Osteoblast (primary cell): ENCODE measurements at places on chromosomes 16 and 17. TPM values are rescaled to one million over a fixed set of nuclear protein-coding genes. Genes with fewer than 3 reads are reported as not detected.

GRCh38 chr16:50939356-50939755 lies 197.5 kb downstream of the CYLD start:
- DNase-seq, result no peak

DNA sequence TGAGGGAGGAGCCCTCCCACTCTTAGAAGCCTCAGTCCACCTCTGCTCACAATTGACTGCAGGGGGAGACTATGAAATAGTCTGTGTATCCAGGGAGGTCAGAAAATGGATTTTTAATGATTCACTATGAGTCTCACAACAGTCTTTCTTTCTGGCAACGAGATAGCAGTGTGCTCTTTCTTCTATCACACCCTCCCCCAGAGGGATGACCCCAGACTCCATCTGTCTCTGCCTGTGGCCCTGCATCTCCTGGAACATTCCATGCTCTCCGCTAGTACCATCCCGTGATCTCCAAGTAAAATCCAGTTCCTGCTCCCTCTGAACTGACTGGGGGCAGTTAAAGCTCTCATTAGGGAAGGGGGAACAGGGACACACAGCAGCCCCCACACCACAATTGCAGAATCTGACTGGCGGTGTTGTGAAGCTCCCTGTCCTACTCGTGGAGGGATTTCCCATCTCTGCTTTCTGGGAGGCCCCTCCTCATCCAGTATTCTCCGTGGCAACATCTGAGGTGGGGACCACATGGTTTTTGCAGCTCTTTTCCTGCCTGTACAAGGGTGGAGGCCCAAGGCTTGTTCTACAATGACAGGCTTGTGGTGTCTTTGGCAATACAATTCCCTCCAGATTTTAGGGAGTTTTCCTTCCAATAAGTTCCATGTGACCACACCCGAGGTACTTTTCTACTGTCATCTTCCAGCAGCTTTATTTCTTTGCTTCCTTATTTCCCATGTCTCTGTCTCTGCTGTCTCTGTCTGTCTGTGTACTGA lies 19.4 kb downstream of the NATD1 start:
- no peak for DNase-seq

DNA sequence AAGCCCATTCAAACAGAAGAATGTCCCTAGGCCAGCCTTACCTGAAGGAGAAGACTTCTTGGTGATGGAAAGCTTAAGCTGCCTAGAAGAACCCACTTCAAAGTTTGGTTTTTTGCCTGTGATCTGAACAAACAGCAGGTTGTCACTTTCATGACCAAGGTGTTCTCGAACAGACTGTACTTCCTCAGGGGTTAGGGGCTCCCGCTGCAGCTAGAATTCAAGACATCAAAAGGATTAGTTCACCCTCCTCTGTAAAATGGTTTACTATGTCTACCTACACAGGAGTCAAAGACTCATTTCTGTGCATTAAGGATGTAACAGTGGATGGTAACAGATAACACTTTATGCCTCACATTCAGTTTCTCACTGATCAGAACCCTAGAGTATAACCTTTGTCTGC lies 13.2 kb downstream of the CIAPIN1 start:
- no peak for DNase-seq

DNA sequence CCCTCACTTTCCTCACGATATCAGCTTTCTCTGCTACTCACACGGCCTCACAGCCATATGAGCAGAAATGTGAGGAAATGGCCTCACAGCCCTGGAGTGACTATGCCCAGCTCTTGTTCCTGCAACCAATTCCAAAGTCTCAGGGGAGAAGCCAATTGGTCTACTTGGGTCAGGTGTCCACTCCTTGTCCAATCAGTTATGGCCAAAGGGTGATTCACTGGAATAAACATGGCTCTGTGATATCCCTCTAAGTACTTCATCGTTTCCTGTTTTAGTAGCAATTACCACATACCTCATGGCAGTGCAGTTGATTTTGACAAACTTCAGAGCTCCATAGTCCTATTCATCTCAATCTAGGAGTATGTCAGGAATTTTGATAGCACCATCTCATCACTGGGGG lies 195.4 kb downstream of the KATNIP start:
- DNase-seq, result peak; percentile 92

DNA sequence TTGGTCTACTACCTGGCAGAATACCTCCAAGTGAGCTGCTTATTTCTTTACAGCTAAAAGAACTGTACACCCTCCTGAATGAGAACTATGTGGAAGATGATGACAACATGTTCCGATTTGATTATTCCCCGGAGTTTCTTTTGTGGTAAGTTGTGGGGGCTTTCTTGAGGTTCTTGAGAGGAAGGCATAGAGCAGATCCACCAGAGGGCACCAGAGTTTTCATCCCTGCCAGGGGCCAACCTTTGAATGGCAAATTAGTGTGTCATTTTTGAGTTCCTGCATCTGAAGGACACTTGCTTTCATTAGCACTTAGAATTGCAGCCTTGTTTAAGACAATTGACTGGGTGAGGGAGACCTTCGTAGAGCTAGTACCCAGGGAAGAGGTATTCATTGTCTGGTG lies 35.0 kb downstream of the NMT1 start:
- peak; percentile 87 for DNase-seq

GRCh38 chr17:58336456-58337209 lies 8.0 kb upstream of the TSPOAP1 start:
- DNase-seq, result peak; percentile 88

The NGFR gene
- under 0.01 and 0.29 TPM in 2 replicates for total RNA-seq

GRCh38 chr17:76796081-76796480 lies 58.2 kb downstream of the MFSD11 start:
- no peak for DNase-seq

DNA sequence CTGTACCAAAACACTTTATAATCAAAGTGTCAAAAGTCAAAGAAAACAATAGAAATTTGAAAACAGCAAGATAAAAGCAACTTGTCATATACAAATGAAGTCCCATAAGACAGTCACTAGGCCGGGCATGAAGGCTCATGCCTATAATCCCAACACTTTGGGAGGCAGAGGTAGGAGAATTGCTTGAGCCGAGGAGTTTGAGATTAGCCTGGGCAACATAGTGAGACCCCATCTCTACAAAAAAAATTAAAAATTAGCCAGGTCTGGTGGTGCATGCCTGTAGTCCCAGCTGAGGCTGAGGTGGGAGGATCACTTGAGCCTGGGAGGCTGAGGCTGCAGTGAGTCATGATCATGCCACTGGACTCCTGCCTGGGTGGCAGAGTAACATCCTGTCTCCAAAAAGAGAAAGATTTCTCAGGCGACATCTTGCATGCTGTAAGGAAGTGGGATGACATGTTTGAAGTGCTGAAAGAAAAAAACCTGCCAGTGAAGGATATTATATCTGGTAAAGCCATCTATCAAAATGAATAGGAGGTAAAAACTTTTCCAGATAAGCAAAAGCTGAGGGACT lies 98.7 kb upstream of the NACA2 start:
- DNase-seq, result no peak

GRCh38 chr16:73713251-73713650 lies 583.4 kb upstream of the PSMD7 start:
- no peak for DNase-seq

DNA sequence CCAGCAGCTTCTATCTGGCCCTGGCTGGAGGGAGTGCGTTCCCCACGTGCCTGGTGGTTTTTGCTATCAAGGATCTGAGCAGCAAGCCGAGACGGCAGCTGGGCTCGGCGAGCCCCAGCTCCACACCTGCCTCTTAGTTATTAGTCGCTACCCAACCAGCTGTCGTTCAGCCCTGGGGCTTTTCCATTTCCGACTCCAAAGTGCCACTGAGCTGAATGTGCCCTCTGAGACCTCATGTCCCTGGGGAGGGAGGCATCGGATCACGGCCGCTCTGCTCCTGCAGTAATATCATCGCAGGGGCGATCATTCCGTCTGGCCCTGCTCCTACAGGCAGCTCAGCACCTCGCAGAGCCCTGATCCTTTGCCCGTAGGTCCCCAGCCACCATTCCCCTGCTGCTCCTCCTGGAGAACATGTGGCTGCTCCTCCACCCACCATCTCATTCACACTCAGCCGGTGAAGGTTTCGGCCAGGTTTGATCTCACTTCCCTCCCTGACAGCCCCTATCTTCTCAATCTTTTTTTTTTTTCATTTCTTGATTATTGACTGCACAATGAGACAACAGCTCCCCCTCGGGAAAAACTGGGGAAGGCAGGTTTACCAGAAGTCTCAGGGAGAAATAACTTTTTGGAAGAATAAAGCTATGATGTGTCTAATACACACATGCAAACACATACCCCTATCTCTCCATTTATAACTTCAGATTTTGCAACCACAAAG lies 86.7 kb downstream of the ZFHX3 start:
- DNase-seq, result peak; percentile 91

DNA sequence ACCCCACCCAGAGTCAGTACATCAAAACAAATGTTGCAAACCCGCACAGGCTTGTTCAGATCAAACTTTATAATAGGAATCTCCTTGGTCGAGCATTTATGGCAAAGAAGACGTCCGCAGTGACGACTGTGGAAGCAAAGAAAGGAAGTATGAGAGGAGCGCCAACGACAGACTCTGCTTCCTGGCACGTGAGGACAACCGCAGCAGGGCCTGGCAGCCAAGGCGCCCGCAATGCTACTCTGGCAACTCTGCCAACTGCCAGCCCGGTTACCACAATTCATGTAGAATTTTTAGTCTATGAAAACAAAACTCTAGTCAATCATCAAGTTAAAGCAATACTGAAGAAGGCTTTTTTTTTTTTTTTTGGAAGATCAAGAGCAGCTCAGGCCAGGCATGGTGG lies 24.8 kb downstream of the CYB5D2 start:
- DNase-seq, result peak; percentile 74

DNA sequence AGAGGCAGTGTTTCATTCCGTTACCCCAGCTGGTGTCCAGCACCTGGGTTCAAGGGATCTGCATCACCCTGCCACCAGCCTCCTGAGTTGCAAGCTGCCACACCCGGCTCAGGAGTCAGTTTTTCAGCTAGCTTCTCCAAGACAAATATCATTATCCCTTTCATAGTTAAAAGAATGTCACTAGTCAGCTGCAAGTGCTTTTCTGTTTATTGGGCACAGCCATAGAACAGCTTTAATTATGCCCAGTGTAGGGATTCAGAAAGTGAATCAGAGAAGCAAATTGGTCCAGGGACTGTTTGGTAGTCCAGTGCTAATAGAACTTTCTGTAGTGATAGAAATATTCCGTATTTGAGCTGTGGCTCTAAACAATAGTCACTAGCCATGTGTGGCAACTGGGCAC lies 2.9 kb upstream of the AOC3 start:
- peak; percentile 83 for DNase-seq

DNA sequence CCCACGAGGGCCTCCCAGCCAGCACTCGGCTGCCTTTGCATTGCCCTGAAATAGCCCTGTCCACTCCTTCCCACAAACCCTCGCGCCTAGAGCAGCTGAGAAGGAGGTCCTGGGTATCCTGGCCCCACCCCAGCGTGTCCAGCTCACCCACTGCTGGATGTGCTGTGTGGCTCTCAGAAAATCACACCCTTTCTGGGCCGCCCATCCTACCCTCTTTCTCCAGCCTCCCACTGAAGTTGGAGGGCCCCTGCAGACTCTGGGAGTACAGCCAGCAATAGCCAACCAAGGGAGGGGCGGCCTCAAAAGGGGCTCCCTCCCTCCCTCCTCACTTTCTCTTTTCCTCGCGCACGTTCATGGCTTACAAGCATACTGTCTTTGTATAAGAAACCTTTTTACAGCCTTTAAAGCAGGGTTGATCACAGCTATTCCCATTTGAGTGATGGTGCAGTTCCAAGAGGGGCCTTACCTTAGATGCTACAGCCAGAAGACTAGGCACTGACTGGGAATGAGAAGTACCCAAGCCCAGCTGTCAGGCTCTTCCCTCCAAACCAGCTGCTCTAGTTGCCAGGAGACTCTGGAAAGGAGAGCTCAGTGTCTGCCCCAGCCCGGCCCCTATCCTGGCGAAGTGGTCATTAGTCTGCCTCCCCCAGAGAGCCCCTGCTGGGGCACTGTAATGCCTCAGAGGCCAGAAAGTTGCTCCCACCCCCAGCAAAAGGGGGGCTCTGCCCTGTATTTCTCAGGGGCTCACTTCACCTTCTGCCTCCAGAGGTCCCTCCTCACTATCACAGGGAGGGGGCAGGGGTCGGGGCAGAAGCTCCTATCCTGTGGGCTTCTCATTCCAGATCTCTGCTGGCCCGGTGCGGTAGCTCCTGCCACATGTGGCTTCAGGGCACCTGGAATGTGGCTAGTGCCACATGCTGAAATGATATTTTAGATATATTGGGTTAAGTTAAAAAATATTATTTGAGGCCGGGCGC lies 38.1 kb downstream of the DCAKD start:
- peak; percentile 93 for DNase-seq

DNA sequence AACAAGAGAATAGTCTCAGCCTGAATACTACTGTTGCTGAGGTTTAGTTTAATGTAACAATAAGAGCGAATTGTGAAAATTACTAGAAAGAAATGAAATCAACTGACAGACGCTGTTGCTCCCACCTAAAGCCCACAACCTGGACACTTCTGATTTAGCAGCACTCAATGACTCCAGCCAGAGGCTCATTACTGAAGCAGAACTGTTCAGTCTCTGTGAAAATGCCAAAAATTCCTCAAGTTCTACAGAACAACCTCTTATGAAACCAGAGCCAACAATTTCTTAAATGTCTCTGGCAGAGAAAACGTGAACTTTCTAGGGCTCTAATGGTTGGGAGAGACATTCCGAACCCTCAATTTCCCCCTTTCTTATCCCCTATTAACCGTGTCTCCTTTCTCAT lies 9.9 kb downstream of the PSME3IP1 start:
- no peak for DNase-seq

DNA sequence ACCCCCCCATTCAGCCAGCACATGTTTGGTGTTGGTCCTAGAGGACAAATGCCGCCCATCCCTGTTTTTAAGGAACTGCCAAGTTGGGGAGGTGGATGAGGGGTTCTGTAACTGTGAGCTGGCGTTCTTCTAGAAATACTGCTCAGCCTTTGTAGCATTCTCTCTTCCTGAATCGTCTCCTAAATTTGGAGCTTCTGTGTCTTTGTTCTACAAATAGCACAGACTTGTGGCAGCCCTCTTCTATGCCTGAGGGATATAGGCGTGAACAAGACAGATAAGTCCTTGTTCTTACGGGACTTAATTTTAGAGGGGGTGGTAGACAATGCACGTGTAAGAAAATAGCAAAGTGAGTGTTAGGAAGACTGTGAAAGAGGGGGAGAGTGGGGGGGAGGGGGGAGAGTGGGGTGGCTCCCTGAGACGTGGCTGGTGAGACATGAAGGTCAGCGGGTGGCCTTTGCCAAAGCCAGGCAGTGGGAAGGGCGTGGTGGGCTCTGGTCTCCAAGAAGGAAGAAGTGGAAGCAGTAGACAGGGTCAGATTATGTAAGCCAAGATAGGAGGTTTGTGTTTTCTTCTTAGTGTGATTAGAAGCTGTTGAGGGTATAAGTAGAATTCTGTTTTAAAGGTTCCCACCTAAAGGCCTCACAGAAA lies 9.9 kb downstream of the MFSD11 start:
- DNase-seq, result no peak
